ENCODE measurements at places on chromosomes 12 and 14.

GRCh38 chr14:89351516-89352404 is 65.3 kb downstream of the FOXN3 start:
- DNase-seq, result no peak

DNA sequence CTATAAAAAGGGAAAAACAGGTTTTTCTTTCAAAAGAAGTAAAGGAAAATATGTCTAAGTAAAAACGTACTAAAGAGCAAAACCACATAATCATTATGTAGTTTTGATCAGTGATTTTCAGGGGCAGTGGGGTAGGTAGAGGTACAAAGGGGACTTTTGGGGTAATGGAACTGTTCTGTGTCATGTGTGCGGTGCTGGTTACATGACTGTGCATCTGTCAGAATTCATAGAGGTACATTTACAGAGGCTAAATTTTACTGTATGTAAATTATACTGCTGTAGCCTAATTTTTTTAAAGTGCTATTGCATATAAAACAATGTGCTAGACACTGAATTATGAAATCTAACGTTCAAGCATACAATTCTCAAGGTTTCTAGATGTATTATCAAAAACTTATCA is 2.0 kb downstream of the ESR2 start:
- DNase-seq, result no peak

- no peak for DNase-seq
Observed at GRCh38 chr14:39113685-39114072, 444 bp upstream of the GEMIN2 start.

DNA sequence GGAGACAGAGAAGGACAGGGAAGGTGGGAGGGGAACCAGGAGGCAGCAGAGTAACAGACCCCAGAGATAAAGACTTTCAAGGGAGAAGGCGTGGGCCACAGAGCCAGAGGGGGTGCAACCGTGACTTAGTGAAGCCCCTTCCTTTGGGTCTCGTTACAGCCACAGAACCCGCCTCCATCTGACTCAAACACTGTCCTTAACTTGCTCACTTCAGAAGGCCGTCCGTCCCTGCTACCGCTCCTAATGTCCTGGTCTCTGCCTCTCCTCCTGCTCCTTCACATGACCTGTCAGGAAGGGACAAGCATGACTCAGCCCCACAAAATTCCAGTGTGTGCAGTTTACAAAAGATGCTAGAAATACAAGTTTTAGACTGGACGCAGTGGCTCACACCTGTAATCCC is 18.0 kb downstream of the RIMBP2 start:
- DNase-seq, result no peak

DNA sequence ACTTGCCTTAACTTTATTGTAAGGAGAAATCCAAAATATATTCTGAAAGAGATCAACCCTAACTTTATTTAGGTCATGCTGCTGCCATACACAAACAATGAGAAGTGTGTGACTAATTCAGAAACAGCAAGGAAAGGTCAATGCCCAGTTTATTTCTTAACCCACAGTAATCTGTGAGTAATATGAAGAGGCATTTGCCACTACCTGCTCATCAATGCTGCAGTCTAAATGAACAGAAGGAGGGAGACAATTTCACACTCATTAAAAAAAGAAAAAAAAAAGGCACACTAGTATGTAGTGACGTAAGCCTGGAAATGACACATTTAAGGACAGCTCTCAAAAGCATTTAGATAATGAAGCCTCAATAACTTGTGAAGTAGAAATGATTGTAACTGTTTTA is 90.5 kb upstream of the FOXN3 start:
- no peak for DNase-seq

- DNase-seq, result no peak
Observed at GRCh38 chr14:68793734-68794129, 865 bp upstream of the ZFP36L1 start.

- no peak for DNase-seq
Observed at GRCh38 chr14:40252817-40253447, 820.7 kb upstream of the FBXO33 start.

DNA sequence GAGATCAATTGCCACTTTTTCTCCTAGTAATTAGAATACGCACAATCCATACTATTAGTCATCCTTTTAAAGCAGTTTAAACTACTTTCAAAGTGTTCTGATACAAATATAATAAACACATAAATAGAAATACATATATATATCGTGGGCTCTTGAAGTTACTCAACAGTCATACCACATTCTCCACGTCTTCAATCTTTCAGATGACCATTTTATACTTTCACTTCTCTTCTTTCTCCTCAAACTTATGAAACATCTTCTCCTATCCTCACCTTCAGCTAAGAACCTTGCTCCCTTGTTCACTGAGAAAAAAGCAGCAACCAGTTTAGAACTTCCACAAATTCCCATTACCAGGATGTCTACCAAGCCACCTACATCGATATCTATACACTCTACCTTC is 19.2 kb downstream of the CEP290 start:
- no peak for DNase-seq

DNA sequence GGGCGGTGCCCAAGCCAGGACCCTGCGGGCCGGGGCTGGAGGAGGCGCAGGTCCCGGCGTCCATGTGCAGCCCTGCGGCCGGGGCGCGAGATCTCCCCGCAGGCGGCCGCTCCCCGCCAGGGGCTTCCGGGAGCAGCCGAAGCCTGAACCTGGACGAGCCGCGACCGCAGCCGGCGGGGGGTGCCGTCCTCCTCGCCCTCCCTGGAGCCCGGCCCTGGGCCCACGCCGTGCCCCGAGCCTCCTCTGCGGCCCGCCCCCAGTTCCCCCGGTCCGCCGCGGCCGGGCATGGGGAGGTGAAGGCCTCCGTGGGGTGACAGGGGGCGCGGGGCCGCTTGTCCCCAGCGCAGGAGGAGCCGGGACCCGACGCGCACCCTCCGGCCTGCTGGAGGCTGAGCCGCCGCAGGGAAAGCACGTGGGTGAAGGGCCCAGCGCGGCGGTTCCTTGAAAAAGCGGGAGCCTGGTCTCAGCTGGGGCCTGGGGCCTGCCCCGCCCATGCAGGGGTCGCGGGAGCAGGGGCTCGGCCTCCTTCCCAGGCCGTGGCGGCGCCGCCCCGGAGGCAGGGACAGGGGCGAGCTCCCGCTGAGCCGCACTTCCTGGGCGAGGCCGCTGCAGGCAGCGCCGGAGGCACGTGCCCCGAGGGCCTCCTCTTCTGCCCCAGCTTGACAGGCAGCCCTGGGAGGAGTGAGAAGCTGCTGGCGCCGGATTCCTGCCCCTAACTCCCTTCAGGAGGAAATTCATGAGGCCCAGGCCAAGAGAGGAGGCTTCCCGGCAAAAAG is 55.6 kb upstream of the PPP2R5C start:
- no peak for DNase-seq

DNA sequence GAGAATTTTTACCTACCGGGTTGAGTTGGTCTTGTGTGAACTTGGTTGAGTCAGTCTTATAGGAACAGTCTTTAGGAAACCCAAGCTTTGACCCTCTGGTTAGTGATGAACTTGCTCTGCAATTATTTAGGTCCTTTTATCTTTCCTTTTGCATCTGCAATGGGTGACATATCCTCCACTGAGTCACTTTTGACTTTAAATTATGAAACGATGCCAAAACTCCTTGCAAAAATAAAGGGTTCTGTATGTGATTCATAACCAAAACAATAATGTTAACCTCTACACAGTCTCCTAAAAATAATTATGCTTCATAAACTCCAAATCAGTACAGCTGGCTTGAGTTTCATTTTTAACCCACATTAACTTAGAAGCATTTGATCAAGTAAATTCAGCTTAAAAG is 979.4 kb downstream of the GALC start:
- no peak for DNase-seq

DNA sequence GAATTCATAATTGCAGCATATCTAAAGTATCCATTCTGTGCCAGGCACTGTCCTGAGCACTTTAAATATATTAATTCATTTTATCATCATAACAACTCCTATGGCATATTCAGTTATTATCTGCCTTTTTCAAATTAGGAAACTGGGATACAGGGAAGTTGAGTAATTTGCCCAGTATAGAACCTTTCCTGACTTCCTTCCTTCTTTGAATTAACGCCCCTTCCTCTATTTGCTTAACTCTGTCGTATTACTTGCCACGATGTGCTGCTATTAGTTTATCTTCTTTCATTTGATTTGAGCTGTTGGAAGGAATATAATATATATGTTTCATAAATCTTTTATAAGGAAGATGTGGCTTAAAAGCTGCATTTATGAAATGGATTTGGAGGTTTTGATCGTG is 25.4 kb upstream of the FAM177A1 start:
- DNase-seq, result no peak

DNA sequence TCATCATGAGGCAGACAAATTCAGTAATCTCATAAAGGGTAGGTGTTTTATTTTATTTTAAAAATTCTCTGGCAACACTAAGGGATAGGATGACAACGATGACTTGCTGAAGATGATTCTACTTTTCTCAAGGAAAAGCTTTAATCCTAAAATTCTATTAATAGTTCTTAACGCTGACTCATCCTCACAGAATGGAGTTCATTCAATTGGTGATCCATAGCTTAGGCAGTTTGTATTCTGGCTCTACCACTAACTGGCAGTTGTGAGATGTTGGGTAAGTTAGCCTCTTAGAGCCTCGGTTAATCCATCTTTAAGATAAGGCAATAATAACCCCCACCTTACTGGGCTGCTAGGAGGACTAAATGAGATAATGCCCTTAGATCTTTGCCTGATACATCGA is 116.3 kb downstream of the RTN1 start:
- no peak for DNase-seq

GRCh38 chr14:50967103-50967502 is 22.8 kb upstream of the PYGL start:
- DNase-seq, result no peak

DNA sequence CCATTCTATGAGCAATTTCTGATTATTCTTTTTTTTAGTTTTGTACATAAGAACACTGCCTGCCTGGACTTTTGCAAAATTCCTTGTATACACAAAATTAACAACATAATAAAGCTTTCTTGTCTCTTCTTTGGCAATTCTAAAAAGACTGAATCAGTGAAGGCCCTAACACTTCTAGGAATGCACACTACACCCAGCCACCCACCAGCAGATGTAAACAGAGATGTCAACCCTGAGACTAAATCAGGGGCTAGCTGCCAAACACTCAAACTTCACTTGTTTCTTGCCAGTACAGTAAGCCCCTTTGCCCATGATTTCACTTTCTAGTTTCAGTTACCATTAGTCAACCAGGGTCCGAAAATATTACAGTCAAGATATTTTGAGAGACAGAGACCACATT is 15.5 kb downstream of the DCAF5 start:
- no peak for DNase-seq

GRCh38 chr12:47307680-47308399 is 228.1 kb upstream of the AMIGO2 start:
- DNase-seq, result no peak

DNA sequence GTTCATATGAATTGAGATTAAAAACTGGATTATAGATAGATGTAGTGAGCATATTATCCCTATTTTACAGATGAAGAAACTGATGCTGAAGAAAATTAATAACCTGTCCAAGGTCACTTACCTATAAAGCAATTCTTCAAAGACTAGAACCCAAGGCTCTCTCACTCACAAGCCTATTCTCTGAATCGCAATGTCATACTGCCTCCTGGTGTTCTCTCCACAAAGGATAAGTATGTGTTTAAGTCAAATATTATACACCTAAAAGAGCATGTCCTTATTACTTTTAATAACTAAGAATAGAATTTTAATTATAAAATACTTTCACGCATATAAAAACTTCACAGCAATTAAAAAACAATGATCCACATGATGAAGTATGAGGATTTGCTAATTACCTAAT is 721.3 kb upstream of the USP15 start:
- no peak for DNase-seq

DNA sequence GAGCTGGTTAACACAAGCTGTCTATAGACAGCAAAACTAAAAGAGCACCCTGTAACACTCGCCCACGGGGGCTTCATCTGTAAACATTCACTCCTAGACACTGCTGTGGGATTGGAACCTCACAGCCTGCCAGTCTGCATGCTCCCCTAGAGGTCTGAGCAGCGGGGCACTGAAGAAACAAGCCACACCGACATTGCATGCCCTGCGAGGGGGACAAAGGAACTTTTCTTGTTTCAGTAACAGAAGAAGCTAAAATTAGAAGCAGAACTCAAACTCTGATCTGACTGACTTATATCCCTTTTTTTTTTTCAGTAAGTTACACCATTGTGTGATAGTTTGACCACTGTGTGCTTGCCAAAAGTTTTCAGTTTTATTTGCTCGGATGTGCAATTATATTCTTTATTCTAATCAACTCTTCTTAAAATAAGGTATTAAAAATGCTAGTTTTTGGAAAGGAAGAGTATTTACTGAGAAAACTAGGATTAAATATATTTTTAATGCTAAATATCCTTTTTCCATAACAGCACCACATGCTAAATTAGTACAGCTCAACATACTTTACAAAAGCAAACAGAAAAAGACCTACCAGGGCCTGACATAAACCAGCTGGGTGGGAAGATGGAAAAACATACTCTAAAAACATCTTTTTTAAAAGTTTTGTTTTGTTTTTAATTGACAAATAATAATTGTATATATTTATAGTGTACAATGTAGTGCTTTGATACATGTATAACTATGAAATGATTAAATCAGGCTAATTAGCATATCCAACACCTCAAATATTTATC is 100.2 kb downstream of the EPS8 start:
- peak; percentile 28 for DNase-seq

GRCh38 chr12:52280319-52280795 is 5.9 kb downstream of the KRT86 start:
- no peak for DNase-seq

GRCh38 chr12:3888659-3889058 is 15.5 kb upstream of the PARP11 start:
- DNase-seq, result no peak

DNA sequence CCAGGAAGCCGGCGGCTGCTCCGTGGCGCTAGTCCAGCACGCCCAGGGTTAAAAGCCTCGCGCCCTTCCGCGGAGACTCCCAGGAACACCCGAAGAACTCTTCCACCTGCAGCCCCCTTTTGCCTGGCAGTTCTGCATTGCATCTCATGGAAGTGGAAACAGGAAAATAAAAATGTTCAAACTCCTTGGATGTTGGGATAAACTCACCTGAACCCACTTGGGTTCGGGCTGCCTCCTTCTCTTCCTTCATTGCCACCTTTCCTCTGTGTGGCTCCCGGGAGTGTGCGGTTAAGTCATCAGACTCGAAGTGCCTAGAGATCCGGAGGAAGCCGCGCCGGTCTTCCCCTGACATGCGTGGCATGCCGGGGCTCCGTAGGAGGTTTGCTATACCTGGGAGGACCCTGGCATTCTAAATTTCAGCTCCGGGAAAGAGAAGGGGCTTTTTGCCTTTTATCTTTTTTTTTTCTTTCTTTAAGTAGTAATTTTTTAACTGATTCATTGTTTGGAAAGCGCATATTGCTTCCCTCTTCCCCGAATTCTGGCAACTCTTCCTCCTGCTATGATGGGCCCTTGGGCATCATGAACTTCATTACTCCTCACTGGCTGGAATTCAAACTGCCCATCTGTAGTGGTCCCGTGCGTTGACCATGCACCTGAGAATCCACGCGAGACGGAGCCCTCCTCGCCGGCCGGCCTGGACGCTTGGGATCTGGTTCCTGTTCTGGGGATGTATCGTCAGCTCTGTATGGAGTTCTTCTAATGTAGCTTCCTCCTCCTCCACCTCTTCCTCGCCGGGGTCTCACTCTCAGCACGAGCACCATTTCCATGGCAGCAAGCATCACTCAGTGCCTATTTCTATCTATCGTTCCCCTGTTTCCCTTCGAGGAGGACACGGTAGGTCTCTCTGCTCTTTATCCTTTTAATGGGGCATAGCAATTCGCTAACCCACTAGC is 931.4 kb downstream of the DIO2 start:
- DNase-seq, result no peak

- DNase-seq, result no peak
Observed at GRCh38 chr12:96719660-96720362, 187.2 kb upstream of the NEDD1 start.

Data from anterior cingulate cortex (tissue), 58 donors.